ENCODE measurements at places on chromosomes 7 and 10.

DNA sequence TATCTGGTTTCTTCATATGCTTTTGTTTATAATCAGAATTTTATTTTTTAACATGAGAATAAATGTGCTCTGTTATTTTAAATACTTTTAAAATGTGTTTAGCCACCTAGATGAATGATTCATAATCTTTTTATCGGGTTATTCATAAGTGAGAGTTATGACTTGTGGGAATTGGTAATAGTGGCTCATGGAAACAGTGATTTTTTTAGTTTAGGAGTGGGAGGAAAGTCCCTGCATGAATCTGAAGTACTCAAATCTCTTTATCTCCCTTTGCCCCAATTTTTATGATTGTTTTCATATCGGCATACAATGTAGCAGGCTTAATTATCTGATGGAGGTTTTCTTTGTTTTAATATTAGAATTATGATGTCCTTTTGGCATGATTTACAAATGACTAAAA lies 42.9 kb downstream of the TAX1BP1 start:
- DNase-seq = no peak

GRCh38 chr10:82953331-82953730 lies 1078.3 kb downstream of the NRG3 start:
- DNase-seq = no peak

DNA sequence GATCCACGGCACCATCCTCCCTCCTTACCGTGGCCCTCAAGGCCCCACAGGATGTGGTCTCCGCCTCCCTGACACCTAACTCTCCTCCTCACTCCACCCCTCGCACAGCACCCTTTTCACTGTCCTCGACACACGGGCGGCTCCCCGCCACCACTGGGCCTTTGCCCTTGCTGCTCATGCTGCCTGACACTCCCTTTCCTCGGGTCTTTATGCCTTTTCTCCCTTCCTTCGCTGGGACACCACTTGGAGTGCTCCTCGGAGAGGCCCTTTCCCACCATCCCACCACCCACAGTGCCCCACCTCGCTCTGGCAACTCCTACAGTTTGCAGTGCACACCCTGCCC lies 7.9 kb upstream of the INMT start:
- DNase-seq = no peak

- no peak for DNase-seq
Measured at GRCh38 chr10:88881320-88881719, 1.3 kb downstream of the STAMBPL1 start.

DNA sequence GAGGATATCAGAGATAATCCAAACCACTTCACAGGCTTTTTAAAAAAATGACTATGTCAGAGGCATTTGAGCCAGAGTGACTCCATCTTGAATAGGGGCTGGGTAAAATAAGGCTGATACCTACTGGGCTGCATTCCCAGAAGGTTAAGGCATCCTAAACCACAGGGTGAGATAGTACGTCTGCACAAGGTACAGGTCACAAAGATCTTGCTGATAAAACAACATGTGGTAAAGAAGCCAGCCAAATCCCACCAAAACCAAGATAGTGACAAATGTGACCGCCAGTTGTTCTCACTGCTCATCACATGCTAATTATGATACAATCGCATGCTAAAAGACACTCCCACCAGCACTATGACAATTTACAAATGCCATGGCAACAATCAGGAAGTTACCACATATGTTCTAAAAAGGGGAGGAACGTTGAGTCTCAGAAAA lies 177.5 kb downstream of the RAPGEF5 start:
- DNase-seq = no peak
